ENCODE measurements at places on chromosomes 16 and 17.

GRCh38 chr16:23195366-23195978 lies 12.9 kb downstream of the SCNN1G start:
- DNase-seq: no peak

DNA sequence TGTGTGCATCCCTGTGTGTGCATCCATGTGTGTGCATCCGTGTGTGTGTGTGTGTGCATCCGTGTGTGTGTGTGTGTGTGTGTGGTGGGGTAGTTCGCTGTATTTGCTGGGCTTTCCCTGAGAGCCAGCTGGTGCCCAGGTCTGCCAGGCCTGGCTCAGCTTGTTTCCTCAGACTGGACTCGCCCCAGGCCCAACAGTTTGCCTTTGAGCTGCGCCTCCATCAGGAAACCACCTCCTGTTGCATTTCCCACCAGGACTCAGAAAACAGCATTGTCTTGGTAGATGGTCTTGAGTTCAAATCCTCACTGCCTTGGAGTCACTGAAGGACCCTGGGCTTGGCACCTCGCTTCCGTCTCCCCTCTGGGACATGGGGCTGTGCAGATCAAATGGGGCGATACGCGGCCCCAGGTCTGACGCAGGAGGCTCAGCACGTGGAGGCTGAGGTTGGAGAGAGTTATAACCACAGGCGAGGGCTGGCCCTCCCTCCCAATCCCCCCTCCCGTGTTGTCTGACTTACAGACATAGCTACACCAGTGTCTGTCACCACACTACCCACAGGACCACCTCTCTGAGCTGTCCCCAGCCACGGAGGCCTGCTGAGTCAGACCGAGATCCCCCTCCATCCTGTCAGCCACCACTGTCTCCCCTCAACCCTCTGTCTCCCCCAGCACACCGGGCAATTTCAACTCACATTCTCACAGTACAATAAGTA lies 4.7 kb downstream of the ITGAE start:
- no peak for DNase-seq

DNA sequence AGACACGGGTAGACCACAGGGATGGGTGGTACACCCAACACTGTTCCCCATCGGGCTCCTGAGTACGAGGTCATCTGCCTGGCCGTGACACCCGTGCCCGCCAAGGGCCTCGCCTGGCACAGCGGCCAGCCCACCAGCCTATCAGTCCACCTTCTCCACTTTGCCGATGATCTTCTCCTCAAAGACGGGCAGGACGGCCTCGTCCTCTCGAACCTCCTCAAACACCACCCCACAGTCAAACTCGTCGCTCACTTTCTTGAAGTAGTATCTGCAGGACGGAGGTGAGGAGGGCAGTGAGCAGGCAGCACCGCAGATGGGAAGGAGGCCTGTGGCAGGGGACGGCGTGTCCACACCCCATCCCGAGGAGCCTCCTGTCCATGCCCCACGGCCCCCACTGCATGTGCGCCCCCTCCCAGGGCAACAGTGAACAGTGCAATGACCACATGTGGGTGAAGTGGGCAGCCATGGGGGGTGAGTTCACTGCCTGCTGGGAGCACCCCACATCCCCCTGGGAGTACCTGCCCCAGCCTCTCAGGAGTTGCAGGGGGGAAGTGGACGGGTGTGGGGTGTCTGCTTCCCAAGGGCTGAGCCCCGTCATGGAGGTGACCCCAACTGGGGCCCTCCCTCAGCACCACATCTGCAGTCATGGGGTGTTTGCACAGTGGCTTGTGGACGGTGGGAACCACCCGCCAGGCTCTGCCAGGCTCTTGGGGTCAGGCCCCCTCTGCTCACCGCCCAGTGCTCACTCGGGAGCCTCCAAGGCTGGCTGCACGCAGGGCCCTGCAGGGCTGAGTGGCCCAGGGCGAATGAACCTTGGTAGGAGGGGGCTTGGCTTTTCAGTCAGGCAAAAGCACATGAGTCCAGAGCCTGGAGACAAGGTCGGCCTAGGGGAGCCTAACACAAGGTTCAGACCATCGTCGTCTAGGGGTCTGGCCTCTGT lies 5.3 kb downstream of the PDIA2 start:
- DNase-seq: no peak

GRCh38 chr17:2064980-2065785 lies 10.3 kb downstream of the HIC1 start:
- DNase-seq: no peak

DNA sequence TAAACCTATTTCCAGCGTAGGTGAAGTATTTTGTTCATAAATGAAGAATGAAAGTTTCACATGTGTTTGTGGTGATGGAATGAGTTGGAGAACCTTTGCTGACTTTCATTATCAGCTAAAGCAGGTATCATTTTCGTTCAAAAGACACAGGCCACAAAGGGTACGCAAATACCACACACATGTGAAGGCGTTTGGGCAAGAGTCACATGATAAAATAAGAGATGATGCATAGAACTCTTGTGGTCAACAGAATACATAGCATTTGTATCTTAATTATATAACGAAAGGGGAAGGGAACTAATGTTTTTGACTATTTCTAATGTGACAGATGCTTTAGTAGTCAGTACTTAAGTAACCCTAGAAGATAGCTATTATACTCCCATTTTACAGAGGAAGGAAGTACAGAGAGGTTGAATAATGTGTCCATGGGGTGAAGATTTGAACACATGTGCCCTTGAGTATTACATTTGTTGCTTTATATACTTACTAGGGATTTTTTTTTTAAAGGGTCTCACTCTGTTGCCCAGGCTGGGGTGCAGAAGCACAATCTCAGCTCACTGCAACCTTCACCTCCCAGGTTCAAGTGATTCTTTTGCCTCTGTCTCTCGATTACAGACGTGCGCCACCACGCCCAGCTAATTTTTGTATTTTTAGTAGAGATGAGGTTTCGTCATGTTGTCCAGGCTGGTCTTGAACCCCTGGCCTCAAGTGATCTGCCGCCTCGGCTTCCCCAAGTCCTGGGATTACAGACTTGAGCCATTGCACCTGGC lies 4.8 kb downstream of the RPA1 start:
- DNase-seq: no peak

GRCh38 chr16:54722210-54722676 lies 208.4 kb upstream of the IRX5 start:
- no peak for DNase-seq

DNA sequence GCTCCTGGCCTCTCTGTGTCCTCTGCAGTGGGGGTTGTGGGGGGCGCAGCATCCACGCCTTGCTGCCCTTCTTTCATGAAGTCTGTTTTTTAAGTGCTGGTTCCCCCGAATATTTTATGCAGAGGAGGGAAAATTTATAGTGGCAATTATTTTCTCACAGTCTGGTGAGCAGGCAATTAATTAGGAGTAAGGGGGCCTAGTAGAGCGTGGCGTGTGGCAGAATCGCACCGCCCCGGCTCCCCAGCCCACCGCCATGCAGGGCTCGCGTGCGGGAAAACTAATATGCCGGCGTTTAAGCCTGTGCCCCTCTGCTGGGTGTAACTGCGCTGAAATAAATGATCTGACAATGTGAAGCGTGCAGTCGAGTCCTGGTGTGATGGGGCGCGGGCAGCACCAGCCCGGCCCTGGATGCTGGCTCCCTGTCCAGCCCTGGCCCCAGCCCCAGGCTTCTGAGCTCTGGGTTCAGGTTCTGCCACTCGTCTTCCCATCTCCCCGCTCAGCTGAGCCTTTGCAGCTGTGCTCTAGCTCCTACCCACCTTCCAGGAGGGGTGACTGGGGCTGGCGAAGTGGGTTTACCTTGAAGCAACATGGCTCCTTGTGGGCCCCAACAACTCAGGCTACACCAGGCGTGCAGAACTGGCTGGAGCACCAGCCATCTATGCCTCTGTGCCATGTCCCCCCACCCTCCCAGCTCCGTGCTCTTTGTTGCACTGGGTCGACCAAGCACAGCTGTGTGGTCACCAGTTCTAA lies 13.8 kb downstream of the ENGASE start:
- DNase-seq: no peak

DNA sequence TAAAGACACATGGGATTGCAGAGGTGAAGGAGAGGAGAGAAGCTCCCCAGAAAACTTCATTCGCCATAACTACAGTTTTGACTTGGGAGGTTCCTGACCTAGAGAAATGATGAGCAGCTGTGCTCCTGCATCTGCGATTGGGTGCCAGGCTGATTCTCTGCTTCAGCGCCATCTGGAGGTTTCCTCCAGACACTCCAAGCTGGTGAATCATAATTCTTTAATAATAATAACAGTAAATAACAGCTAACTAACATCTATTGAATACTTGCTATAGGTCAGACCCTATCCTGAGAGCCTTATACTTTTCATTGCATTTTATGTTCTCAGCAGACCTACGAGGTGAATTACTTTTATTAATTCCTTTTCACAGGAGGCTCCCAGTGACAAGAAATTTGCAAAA lies 575.8 kb downstream of the TOX3 start:
- no peak for DNase-seq

GRCh38 chr16:17885659-17886207 lies 415.0 kb upstream of the XYLT1 start:
- no peak for DNase-seq

GRCh38 chr17:12536021-12536420 lies 129.7 kb upstream of the MYOCD start:
- no peak for DNase-seq

- DNase-seq: no peak
These were observed 2.7 kb downstream of the CETP start for GRCh38 chr16:56964243-56965148.

DNA sequence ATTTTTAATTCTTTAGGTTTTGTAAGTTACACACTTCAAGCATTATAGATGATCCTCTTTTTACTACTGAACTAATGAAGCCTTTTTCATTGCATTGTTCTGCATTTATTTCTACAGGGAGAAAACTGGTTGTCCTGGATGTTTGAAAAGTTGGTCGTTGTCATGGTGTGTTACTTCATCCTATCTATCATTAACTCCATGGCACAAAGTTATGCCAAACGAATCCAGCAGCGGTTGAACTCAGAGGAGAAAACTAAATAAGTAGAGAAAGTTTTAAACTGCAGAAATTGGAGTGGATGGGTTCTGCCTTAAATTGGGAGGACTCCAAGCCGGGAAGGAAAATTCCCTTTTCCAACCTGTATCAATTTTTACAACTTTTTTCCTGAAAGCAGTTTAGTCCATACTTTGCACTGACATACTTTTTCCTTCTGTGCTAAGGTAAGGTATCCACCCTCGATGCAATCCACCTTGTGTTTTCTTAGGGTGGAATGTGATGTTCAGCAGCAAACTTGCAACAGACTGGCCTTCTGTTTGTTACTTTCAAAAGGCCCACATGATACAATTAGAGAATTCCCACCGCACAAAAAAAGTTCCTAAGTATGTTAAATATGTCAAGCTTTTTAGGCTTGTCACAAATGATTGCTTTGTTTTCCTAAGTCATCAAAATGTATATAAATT lies 53.0 kb downstream of the TUBD1 start:
- DNase-seq: no peak

DNA sequence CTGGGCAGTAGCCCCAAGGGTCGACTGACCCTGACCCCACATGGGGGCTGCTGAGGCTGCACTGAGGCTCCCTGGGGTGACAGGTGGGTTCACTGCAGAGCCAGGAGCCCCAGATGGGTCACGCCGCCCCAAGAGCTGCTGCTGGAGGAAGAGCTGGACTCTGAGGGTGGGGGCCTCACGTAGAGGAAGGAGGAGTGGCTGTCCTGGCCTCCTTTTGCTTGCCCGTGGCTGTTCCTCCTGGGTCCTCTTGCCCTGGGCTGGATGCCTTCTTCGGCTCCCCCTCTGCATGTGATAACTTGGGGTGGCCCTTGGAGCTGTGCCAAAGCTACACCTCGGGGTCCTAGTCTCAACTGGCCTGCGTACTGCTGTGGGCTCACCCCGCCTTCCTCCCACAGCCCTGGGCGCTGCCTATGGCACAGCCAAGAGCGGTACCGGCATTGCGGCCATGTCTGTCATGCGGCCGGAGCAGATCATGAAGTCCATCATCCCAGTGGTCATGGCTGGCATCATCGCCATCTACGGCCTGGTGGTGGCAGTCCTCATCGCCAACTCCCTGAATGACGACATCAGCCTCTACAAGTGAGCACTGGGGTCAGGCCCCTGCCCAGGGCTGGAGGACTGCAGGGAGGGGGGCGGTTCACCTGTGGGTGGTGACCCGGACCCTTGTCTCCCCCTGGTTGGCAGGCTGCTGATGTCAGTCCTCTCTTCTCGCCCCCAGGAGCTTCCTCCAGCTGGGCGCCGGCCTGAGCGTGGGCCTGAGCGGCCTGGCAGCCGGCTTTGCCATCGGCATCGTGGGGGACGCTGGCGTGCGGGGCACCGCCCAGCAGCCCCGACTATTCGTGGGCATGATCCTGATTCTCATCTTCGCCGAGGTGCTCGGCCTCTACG lies 1.1 kb upstream of the AMDHD2 start:
- DNase-seq: no peak

GRCh38 chr17:80873307-80873951 lies 118.2 kb upstream of the CHMP6 start:
- no peak for DNase-seq

- DNase-seq: no peak
These were observed 1.3 kb upstream of the KRTAP4-9 start for GRCh38 chr17:41103896-41104295.

DNA sequence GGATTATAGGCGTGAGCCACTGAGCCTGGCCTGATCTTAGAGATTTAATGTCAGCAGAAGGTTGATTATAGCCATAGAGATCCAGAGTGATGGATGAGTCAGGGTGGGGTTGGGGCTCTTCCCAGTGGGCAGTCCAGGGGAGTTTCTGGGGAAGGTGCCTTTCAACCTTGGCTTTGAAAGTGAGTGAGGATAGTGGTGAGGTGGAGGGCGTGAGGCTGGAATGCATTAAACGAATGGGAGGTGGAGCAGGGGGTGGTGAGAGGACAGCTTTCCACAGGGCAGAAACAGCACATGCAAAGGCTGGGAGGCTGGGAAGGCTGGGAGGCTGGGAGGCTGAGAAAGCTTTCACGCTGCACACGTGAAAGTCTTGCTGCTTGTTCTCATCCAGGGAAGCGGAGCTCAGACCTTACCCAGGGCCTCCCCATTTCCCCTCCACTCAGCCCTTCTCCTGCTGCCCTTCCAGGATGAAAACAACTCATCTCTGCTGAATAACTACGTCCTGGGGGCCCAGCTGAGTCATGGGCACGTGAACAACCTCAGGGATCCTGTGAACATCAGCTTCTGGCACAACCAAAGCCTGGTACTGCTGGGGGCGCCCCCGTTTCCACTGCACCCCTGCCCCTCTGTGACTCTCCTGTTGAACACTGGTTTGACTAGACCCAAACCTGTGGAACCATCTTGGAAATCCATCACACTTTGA lies 22.3 kb downstream of the ADGRG5 start:
- DNase-seq: no peak

DNA sequence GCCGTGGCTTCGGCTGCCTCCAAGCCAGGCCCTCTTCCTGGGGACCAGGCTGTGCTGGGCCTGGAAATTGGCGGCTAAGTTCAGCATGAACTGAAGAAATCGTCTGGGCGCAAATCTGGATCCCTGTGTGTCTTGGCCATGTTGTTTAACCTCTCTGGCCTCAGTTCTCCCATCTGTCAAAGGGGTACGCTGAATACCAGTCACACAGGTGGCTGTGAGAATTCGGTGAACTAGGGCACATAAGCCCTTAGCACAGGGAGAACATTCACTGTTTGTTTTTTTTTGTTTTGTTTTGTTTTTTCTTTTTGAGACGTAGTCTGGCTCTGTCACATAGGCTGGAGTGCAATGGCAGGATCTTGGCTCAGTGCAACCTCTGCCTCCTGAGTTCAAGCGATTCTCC lies 19.0 kb downstream of the LASP1 start:
- DNase-seq: no peak

Measured in NCI-H187 treated with DMSO at 0.1 percent for 48 hours (cell line).